Naive thymus-derived CD8-positive, alpha-beta T cell (primary cell): ENCODE measurements at places on chromosomes 1 and 21.

GRCh38 chr21:42319851-42320572 is 4.8 kb upstream of the TFF3 start:
- no peak for DNase-seq

- no peak for DNase-seq
Observed at GRCh38 chr1:192488058-192488457, 87.5 kb upstream of the RGS1 start.

DNA sequence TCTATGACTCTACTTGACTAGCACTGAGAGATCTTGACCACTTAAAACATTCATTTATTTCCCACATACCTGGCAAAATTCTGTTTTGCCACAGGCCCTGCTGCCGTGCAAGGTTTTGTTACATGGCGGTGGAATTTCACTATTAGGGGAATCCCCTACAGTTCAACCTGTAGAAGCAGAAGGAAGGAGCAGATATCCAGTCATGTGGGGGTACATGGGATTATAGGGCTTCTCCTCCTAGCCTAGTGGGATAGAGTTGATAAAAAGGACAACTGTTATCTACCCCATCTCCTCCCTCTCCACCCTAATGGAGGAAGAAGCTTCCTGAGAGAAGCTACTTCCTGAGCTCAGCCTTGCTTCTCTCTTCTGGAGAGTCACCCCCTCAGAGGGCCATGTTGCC is 17.7 kb upstream of the PROK1 start:
- no peak for DNase-seq

GRCh38 chr1:47823040-47823808 is 174.0 kb downstream of the TRABD2B start:
- DNase-seq: no peak

DNA sequence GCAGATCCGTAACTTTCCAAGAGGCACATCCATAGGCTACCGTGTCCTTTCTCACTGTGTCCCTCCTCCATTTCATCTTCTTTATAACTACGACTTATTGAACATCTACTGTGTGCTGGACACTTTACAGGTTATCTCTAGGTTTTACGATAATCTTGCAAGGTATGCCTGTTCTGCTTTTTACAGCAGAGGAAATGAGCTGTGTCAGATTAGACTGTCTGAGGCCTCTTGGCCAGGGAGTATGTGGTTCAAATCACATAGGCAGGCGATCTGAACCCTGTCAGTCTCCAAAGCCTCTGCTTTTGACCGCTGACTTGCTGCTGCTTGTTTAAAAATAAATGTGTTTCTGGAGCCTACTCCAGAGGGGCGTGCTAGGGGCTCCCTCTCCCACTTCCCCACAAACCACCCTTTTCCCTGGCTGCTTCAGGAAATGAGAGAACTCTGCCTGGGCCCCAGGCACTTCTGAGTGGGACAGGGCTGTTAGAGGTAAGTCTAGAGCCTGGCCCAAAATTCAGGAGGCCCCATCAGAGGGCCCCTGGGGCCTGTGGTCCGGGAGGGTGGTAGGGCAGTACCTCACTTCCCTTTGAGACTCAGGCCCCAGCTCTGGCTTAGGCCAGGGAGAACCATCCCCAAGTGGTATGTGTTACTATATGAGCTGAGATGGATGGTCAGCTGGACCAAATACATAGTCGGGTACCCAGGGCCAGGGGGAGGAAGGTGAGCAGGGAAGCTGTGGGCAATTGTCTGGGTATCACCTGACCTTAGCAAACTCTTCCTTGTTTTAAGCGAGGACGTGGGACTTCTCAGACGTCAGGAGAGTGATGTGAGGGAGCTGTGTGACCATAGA is 4.4 kb downstream of the PSEN2 start:
- DNase-seq: no peak

- no peak for DNase-seq
Observed at GRCh38 chr1:37250371-37250770, 216.1 kb upstream of the GRIK3 start.

DNA sequence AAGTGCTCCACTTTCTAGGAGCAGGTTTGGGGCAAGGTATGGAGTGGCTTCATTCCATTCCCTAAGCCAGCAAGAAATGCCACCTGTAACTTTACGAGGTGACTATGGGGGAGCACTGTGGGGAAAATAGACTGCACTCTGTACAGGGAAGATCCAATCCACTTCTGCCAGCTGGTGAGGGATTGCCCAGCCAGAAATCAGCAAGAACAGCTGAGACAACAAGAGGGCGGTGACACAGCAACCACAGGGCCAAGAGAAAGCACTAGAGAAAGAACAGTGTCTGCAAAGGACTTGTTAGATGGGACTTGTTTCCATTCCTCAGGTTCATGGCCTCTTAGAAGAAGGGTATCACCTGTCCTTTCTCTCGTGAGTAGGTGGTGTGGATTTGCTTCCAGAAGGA is 19.6 kb downstream of the CAPN8 start:
- DNase-seq: no peak

- DNase-seq: no peak
Observed at GRCh38 chr1:158649052-158649451, 37.5 kb downstream of the SPTA1 start.

GRCh38 chr1:155938220-155938627 is 3.2 kb upstream of the RXFP4 start:
- peak; percentile 57 for DNase-seq

GRCh38 chr1:235932090-235932510 is 65.4 kb upstream of the LYST start:
- no peak for DNase-seq

- no peak for DNase-seq
Observed at GRCh38 chr1:31227891-31228568, 11.7 kb downstream of the NKAIN1 start.

GRCh38 chr1:211829343-211830054 is 1.1 kb downstream of the LPGAT1 start:
- DNase-seq: no peak

DNA sequence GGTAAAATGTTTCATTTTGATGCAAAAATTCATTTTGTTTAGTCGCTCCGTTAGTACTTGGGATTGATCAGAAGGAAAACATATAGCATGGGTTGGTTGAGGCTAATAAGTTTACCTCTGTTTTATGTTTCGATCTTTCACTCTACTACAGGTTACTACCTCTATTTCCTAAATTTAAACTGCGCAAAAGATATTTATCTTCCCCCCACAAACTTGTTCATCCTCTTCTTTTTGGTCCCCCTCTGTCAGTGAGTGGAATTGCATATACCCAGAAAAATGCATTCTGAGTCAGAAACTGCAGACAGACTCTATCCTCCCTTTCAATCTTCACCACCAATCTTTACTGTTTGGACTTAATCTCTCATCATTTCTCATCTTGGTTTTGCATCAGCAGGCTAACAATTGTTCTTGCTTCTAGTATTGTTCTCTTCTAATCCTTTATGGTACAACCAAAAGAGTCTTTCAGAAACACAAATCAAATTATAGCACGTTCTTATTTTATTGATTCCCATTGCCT is 316.0 kb upstream of the ADGRL4 start:
- DNase-seq: no peak

DNA sequence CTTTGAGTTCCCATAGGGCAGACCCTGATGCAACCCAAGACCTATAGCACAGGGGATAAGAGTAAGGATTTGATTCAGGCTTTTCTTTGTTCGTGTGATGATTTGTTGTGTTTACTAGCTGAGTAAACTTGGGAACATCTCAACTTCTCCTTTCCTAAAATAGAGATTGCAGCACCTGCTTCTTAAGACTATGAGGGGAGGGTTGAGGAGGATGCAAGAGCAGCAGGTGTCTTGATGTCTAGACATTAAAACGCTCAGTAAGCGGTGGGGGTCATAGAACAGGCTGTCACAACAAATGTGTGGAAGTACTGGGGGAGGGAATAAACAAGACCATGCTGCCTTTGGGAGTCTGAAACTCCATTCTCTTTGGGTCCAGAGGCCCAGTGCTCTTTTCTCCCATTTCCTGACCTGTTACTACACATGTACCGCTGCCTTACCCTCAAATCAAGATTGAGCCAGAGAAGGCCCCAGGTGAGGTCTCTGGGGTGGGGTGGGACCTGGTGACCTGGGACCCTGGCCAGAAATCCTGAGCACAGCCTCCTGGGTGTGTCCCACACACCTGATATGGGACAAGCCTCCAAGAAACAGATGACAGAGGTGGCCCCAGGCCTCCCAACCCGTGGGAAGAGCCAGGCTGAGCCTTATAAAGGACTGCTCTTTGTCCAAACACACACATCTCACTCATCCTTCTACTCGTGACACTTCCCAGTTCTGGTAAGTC is at the start of gene S100A7A:
S100A7A (plus strand) TSS at position 671 of the 721 bp plus-strand sequence. CDS start 1,563 bp downstream, outside the sequence.
- no peak for DNase-seq

GRCh38 chr1:231045286-231045685 is 5.2 kb upstream of the FAM89A start:
- no peak for DNase-seq

- DNase-seq: no peak
Observed at GRCh38 chr1:150017206-150017750, 6.8 kb upstream of the OTUD7B start.

DNA sequence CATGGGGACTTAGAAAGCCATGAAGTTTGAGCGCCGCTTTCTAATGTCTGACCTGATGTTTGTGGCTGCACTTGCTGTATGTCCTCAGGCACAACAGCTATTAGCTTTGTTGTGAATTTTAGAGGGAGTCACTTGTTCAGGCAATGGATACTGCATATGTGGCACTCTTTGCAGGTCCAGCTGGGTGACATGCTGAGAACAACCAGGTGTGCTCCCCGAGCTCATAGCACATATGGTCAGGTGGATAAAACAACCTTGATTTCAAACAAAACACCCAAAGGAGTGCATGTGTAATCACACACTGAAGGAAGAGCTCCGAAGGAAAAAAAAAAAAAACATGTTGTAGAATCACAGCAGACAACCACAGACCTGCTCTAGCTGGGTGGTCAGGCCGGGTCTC is 178.6 kb downstream of the BACH1 start:
- DNase-seq: no peak

DNA sequence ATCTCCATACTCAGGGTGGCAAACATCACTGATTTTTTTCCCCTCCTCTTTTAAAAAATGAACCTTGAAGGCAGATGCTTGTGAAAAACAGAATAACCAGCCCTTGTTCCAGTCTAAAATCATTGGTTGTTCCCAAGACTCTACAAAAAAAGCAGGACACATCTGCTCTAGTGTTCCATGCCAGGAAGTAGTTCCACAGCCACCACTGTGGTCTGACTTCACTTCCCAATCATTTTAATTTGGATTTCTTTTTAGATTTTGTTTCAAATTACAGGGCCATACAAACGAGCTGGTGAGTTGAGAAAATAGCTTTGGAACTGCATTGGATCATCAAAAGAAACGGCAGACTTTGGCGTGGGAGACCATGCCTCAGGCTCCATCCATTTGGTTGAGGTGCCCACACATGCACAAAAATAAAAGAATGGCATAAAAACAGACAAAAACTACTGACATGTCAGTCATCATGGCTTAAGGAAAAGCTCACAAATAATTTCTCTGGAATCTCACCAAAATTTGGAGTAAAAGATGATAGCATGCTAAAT is 210.0 kb downstream of the GABPA start:
- no peak for DNase-seq

DNA sequence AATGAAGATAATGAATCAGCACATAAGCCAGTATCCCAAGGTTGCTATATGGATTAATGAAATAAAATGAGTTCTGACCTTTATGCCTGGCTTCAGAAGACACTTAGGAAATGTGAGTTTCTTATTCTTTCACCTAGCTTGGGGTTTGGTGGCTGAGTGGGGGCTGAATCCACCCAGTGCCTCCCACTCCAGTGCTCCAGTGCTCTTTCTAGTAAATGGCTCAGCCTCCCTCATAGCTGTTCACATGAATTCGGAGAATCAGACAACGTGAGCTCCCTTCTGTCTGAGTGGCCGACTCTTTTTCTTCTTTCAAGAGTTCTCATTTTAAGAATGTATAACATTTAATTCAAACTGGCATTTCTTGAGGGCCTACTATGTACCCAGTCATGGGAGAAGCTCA is 43.5 kb downstream of the TRABD2B start:
- no peak for DNase-seq

DNA sequence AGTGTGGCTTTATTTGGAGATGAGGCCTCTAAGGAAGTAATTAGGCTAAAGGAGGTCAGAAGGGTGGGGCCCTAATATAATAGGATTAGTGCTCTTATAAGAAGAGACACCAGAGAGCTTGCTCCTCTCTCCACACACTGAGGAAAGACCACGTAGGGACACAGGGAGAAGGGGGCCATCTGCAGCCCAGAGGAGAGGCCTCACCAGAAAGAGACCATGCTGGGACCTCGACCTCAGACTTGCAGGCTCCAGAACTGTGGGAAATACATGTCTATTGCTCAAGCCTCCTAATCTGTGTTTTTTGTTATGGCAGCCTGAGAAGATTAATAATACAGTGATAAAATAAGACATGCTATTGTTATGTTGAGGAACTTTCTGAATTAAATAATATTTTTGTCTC is 8.3 kb downstream of the RCAN1 start:
- DNase-seq: no peak

- DNase-seq: no peak
Observed at GRCh38 chr1:198604975-198605374, 33.9 kb upstream of the PTPRC start.

DNA sequence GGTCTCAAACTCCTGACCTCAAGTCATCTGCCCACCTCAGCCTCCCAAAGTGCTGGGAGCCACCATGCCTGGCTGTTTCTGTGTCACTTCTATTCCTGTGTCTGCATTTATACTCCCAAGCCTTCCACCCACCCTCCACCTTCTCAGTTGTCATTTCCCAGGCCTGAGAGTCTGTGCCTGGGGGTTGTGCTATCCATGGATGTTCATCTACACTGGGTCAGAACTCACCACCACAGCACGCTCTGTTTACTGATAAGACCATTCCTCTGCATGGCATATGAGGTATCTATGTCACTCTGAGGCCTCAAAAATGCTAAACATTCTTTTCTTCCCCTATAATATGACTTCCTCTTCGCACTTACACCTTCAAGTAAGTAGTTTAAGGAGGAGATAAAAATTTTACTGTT is 6.1 kb downstream of the NENF start:
- DNase-seq: no peak

DNA sequence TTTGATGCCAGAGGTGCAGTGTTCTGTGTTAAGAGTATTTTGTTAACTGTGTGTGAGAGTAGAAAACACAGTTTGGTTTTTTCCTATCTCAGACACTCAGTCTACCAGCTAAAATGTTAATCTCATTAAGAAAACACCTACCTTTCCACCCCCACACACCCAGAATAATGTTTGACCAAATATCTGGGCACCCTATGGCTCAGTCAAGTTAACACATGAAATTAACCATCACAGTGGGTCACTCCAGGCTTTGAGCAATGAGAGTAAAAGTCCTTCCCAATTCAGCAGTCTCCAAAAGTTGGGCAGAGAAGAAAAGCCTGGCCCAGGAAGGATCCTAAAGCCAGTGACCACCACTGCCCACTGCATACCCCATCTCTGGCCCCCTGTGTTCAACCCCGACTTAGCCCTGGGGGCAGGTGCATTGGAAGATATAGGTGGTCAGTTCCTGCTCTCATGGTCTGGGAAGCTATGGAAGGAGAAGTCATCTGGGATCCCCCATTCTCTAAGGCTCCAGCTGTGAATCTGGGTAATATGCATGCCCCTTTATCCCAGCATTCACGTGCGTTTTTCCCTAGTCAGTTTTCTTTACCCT is 50.2 kb upstream of the CSF3R start:
- no peak for DNase-seq

DNA sequence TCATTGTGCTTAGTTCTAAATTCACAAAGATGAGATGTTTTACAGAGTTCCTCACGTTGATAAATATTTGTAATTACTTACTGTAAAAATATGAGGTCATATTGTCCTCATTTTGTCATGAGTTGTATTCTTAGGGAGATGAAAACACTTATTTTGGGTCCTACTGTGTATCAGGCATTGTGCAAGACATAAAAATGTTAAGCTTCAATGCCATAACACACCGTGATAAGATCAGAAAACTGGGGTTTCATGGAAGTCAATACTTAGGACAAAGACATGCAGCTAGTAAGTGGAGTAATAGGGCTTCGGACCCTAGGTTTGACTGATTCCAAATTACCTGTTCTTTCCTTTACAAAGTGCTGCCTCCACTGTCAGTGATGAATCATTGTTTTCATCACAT is 720.7 kb upstream of the ZP4 start:
- DNase-seq: no peak
